Muscle of leg (tissue), 16 donors: ENCODE measurements at places on chromosomes 2 and 18. TPM values are rescaled to one million over a fixed set of nuclear protein-coding genes. Genes with fewer than 3 reads are reported as not detected.

DNA sequence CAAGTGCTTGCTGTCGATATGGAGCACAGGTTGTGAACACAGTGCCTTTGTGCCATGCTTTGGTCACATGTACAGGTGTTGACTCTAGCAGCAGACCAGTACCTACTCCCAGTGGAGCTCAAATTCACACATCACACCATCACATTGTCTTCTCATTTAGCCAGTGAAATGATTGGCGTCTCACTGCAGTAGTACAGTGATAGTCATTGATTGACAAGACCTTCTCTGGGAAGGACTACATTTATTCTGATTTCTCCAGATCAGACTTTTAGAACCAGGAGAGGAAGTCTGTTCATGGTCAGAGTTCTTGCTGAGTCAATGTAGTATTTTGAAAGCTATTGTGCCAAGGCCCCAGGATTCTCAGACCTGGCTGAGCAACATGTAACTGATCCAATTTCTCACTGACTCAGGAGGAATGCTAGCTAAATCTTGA lies 75.2 kb downstream of the FMNL2 start:
- H3K27me3 ChIP-seq = no peaks in the 10 kb centered on the region
- H3K4me3 ChIP-seq = no peak overlapping the region
- peaks cover 4% of the 10 kb centered on the region for H3K4me1 ChIP-seq
- peaks cover 1% of the 10 kb centered on the region for H3K36me3 ChIP-seq
- H3K27ac ChIP-seq = no peak overlapping the region

DNA sequence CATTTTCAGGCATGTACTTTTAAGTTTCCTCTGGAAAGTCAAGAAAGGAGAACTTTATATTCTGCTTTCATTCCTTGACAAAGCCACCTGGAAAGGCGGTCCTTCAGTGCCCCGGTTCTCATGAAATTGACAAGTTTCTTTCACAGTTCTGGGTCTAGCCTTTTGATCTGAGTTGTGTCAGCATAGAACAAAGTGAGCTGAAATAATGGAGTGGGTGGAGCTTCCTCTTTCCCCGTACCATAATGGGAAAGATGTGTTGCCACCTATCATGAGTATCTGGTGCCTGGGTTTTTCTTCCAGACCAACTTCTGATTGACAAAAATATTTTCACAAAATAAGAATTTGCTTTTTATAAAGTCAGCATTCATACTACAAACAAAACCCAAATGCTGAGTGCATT lies 49.3 kb downstream of the PTRHD1 start:
- no peak overlapping the region for H3K4me3 ChIP-seq
- no peaks in the 10 kb centered on the region for H3K27me3 ChIP-seq
- H3K4me1 ChIP-seq = no peaks in the 10 kb centered on the region
- H3K36me3 ChIP-seq = peaks cover 28% of the 10 kb centered on the region
- H3K27ac ChIP-seq = no peak overlapping the region

GRCh38 chr2:12050396-12050795 lies 304.0 kb downstream of the LPIN1 start:
- peaks cover 19% of the 10 kb centered on the region for H3K4me1 ChIP-seq
- peak; percentile 91 for DNase-seq
- no peaks in the 10 kb centered on the region for H3K27me3 ChIP-seq

GRCh38 chr2:68336192-68336591 lies 16.4 kb upstream of the CNRIP1 start:
- no peak overlapping the region for H3K4me3 ChIP-seq
- H3K27me3 ChIP-seq = peaks cover 7% of the 10 kb centered on the region
- H3K36me3 ChIP-seq = no peaks in the 10 kb centered on the region
- no peak for DNase-seq
- H3K27ac ChIP-seq = no peak overlapping the region

DNA sequence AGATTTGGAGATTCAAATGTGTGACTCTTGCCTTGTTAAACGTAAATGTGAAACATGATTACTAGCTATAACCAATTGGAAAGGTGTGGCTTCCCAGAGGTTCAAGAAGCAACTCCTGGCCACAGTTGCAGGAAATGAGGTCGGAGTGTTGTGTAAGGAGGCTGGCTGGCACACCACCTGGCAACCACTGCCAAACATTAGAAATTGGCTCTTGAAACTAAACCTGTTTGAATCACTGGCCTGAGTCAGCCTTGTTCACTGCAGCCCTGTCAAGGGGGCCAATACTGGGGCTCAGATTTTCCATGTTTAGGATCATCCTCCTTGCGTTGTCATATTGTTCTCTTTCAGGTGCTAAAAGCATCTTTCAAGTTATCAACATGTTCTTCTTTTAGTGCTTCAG lies 206.3 kb downstream of the ARL6IP6 start:
- no peaks in the 10 kb centered on the region for H3K36me3 ChIP-seq
- no peaks in the 10 kb centered on the region for H3K4me1 ChIP-seq
- H3K27ac ChIP-seq = no peak overlapping the region
- DNase-seq = no peak
- no peaks in the 10 kb centered on the region for H3K27me3 ChIP-seq

DNA sequence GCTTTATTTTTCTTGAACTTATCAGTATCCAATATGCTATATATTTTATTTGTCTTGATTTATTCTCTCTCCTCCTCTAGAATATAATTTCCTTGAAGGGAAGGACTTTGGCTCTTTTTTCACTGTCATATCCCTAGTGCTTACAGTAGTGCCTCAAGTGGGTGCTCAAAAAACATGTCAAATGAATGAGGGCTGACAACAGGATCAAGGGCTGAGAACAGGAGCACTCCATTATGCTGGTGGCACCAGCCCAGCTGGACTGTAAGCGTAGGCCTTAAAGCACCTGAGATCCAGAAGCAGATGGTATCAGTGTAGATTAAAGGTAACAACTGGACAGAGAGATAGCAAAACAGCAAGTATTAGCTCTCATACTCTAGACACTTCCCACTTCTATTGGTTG lies 46.3 kb downstream of the PMS1 start:
- no peaks in the 10 kb centered on the region for H3K27me3 ChIP-seq
- no peak overlapping the region for H3K27ac ChIP-seq
- DNase-seq = no peak

DNA sequence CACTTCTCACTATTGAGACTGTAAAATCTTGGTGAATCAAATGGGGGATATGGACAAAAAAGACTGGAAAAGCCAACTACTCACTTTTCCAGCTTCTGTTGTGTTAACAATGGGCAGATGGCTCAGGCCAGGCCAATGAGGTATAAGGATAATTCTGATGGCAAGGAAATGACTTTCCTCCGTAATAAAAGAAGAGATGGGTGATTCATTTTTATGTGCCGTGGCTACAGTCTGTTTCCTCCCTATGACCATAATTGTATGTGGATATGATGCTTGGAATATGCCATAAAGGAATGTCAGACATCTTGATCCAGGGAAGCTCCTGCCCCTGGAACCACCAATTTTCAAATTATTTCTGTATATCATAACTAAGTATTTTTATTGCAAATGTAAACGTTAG lies 406.8 kb downstream of the CCDC85A start:
- no peak for DNase-seq
- no peak overlapping the region for H3K27ac ChIP-seq
- no peaks in the 10 kb centered on the region for H3K4me1 ChIP-seq
- no peaks in the 10 kb centered on the region for H3K27me3 ChIP-seq
- no peaks in the 10 kb centered on the region for H3K36me3 ChIP-seq

DNA sequence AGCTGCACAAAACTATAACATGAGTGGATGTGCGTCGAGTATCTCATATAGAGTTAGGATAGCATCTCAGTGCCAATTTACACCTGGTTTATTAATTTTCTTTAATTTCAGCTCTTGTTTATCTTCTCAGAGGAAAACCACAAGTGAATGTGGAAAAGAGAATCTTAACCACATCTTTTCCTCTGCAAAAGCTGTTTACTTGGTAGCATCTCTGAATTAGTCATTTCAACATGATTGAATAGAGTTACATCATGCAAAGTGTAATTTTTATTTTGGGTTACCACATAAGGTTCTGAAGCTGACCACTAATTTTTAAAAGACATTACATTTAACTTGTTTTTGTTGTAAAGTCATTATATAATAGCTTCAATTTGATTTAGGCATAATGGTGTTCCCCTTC lies 83.8 kb upstream of the FAM237A start:
- no peak overlapping the region for H3K27ac ChIP-seq
- no peak for DNase-seq
- H3K4me3 ChIP-seq = no peak overlapping the region

DNA sequence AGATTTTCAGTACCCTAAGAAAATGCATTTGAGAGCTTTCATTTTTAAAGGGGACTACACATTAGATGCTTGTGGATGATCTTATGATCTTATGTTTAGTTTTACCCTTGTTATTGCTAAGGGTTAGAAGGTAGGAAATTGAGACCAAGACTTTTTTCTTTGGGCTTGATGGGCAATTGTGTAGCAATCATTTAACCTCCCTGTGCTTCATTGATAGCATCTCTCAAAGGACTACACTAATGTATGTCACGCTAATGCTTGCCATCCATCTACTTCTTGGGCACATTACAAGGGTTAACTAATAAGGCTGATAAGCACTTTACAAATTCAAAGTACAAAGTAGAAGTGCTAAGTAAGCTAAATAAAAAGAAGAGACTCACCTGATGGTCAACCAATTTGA lies 189.3 kb upstream of the LRP1B start:
- H3K36me3 ChIP-seq = no peaks in the 10 kb centered on the region
- H3K27ac ChIP-seq = no peak overlapping the region
- H3K4me1 ChIP-seq = no peaks in the 10 kb centered on the region
- no peaks in the 10 kb centered on the region for H3K27me3 ChIP-seq

- H3K36me3 ChIP-seq = peaks cover 14% of the 10 kb centered on the region
- DNase-seq = no peak
- no peak overlapping the region for H3K27ac ChIP-seq
- H3K4me1 ChIP-seq = no peaks in the 10 kb centered on the region
Observed at GRCh38 chr2:196839574-196839973, 30.4 kb upstream of the C2orf66 start.

- no peak overlapping the region for H3K4me3 ChIP-seq
- H3K27me3 ChIP-seq = no peaks in the 10 kb centered on the region
- no peak for DNase-seq
- H3K36me3 ChIP-seq = peaks cover 29% of the 10 kb centered on the region
- H3K4me1 ChIP-seq = no peaks in the 10 kb centered on the region
- no peak overlapping the region for H3K27ac ChIP-seq
Observed at GRCh38 chr2:127961729-127962128, 66.1 kb downstream of the SAP130 start.

GRCh38 chr18:72878143-72878542 lies 10.4 kb upstream of the NETO1 start:
- H3K36me3 ChIP-seq = no peaks in the 10 kb centered on the region
- no peak overlapping the region for H3K4me3 ChIP-seq
- no peaks in the 10 kb centered on the region for H3K4me1 ChIP-seq
- DNase-seq = no peak
- H3K27me3 ChIP-seq = no peaks in the 10 kb centered on the region
- H3K27ac ChIP-seq = no peak overlapping the region

DNA sequence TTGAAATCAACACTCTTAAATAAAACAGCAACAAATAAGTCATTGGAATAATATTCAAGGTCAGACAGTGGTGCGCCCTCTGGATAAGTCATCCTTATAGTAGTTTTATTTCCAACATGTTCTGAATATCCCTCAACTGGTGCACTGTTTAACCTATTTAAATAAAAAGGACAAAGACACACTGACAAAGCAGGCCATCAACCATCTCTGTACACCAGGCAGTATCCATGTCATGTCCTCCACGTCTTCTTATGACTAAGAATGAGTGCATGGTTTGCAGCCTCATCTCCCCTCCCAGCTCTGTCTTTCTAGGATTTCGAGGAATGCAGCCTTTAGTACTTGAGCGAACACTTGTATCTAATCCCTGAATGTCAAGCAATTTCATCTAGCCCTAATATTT lies 42.4 kb downstream of the ST3GAL5 start:
- no peak overlapping the region for H3K4me3 ChIP-seq
- no peak for DNase-seq
- no peaks in the 10 kb centered on the region for H3K27me3 ChIP-seq
- H3K4me1 ChIP-seq = peaks cover 1% of the 10 kb centered on the region
- H3K36me3 ChIP-seq = peaks cover 49% of the 10 kb centered on the region

DNA sequence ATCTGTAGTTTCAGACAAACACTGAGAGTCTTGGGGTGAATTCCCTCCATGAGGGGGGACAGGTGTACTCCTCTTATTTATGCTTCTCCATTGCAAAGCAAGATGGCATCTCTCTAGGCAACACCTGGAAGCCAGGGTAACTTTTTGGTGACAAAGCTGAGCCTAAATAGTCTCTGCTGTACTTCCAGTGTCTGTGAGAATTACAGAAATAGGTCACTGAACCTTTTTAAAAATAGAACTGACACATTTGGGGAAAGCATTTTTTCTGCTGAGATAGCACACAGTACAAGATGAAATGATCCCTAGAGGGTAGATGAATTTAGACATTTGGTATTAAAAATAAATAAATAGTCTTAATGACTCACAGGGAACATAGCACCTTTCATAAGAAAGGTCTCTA lies 71.7 kb upstream of the SP3 start:
- H3K4me1 ChIP-seq = peaks cover 19% of the 10 kb centered on the region
- no peak overlapping the region for H3K4me3 ChIP-seq
- peak; percentile 33 for DNase-seq
- no peaks in the 10 kb centered on the region for H3K36me3 ChIP-seq
- no peak overlapping the region for H3K27ac ChIP-seq
- H3K27me3 ChIP-seq = no peaks in the 10 kb centered on the region

ADI1 gene
- 48.5 TPM for total RNA-seq

UNC80 gene
- total RNA-seq = 2.0 TPM

RASGRP3 gene
- 38.3 TPM for total RNA-seq
